ENCODE measurements at places on chromosomes 2 and 18.

- DNase-seq = no peak
Measured at GRCh38 chr2:152028182-152028862, 70.5 kb downstream of the CACNB4 start.

- no peak for DNase-seq
Measured at GRCh38 chr2:36697424-36698066, 1.0 kb downstream of the VIT start.

GRCh38 chr2:179622112-179622511 is 239.3 kb downstream of the ZNF385B start:
- no peak for DNase-seq

DNA sequence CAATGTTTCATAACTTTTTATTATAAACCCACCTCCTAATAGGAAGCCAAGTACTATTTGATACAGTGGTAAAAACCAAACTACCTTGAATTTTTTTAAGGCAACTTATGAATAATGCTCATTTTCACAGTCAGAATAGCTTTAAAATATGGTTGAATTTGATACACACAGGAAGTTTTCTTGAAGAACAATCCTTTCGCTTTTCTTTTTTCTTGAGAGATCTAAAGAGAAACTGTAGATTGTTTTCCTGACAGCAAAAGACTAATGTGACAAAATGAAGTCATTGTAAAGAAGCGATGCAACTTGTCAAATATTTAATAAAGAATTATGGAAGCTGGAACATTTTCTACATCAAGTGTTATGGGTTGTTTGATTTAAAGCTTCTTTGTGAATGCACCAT is 227.7 kb downstream of the ALPK2 start:
- DNase-seq = no peak

DNA sequence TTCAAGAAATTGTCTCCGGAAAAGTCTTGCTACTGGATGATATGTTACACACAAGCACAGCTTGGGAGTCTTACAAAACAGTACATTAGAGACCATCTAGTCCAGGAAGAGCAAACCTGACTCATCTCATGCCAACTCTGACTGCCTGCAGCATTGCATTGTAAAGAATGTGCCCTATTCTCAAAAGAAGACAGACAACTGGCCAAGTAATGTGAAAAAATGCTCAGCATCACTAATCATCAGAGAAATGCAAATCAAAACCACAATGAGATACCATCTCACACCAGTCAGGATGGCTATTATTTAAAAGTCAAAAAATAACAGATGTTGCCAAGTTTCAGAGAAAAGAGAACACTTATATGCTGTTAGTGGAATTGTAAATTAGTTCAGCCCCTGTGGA is 42.7 kb upstream of the GORASP2 start:
- DNase-seq = no peak

GRCh38 chr2:30287857-30288513 is 56.7 kb downstream of the LBH start:
- DNase-seq = no peak

GRCh38 chr2:174970092-174970491 is 35.1 kb downstream of the CHN1 start:
- DNase-seq = no peak

DNA sequence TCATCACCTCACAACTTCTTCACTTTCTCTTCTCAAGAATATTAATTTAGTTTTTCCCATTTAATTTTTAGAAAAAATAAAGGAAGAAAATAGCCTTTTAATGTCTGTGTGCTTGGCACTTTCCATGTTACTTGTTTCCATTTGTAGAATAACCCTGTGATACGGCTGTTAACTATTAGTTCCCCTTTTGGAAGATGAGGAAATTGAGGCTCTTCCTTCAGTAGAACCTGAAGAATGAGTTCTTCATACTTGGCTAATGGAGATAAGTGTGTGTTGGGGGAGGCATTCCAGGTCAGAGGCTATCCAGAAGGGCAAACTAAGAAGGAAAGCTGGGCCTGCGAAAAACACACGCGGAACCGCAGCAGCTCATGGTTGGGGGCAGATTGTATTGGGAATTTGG is 38.3 kb downstream of the ZNF532 start:
- DNase-seq = no peak

- no peak for DNase-seq
Measured at GRCh38 chr18:13520741-13521140, 205.6 kb downstream of the FAM210A start.

- peak; percentile 91 for DNase-seq
Measured at GRCh38 chr2:3519255-3520205, at the start of gene ADI1. Gene ADI1, minus strand, starts transcription at chr2:3519531. Its CDS starts 44 bp downstream, at chr2:3519487.

DNA sequence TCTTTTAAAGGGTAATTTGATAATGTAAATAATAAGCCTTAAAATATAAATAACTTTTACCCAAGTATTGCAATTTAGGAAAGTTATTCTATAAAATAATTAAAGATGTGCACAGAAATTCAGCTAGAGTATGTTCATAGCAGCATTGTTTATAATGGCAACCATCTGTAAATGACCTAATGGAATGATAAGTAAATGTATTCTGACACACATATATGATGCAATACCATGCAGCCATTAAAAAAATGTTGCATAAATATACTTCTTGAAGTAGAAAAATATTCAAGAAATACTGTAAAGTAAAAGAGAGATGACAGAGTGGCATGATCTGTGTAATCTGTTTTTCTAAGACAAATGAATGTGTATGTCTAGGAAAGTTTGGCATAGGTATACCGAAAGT is 545.7 kb downstream of the ZEB2 start:
- no peak for DNase-seq

GRCh38 chr2:241990466-241990865 is 120.9 kb downstream of the RTP5 start:
- no peak for DNase-seq

DNA sequence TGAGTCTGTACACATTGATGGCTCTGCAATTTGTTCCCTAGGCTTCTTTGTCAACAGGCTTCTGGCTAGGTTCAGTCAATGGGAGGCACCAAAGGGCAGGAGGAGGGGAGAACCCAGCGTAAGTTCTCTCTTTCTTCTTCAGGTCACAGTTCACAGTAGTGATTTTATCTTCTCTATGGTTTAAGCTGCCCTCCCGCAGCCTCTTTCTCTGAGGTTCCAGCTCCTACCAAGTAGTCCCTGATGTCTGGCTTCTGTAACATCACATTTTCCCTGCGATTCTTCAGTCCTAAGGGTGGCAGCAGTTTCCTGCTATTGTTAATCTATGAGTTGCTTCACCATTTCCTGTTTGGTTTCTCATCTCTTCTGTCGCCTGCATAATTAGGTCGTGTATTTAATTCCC is 107.4 kb downstream of the CPO start:
- DNase-seq = no peak

DNA sequence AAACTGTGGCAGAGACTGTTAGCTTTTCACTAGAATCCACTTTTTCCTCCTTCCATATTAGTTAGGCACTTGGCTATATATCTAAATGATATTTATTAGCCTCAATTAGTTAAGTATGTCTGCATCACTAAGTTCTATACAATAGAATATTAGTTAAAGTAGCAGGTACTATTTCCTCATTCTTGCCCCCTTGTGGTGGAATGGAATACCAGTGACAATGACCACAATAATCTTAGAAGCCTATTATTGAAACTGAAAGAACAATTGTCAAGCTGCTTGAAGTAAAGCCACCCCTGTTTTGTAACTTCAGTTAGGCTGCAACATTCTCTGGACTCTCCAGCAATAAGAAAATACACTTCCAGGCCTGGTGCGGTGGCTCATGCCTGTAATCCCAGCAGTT is 476.3 kb upstream of the VWC2L start:
- DNase-seq = no peak

DNA sequence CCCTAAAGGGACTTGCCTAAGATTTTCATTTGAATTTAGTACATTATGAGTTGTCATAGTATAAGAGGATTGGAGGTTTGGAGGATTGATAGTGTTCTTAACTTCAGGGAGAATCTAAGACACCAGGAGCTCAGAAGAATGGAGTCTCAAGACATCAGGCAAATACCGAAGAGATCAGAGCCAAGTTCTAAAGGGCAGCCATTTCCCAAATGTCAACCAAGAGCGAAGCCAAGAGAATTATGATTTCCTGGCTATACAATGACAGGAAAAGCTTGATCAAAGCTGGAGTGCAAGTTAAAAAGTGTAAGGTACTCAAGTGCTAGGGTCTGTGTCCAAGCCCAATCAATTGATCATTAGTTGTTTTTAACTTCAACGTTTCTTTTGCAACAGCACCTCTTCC is 283.0 kb upstream of the FN1 start:
- no peak for DNase-seq

- peak; percentile 37 for DNase-seq
Measured at GRCh38 chr2:159044804-159045286, 76.4 kb downstream of the TANC1 start.

Data from NCI-H2171 (cell line).